Sciatic nerve (tissue), 2 donors: ENCODE measurements at places on chromosomes 7 and 10. TPM values are rescaled to one million over a fixed set of nuclear protein-coding genes. Genes with fewer than 3 reads are reported as not detected.

GRCh38 chr7:140678816-140679130 lies 6.0 kb downstream of the ADCK2 start:
- no peak for DNase-seq

GRCh38 chr7:98196706-98197605 lies 14.3 kb upstream of the BHLHA15 start:
- DNase-seq = no peak

- no peak for DNase-seq
Measured at GRCh38 chr7:20306180-20306946, 24.3 kb upstream of the ITGB8 start.

GRCh38 chr7:38679419-38679818 lies 48.2 kb upstream of the AMPH start:
- no peak for DNase-seq

DNA sequence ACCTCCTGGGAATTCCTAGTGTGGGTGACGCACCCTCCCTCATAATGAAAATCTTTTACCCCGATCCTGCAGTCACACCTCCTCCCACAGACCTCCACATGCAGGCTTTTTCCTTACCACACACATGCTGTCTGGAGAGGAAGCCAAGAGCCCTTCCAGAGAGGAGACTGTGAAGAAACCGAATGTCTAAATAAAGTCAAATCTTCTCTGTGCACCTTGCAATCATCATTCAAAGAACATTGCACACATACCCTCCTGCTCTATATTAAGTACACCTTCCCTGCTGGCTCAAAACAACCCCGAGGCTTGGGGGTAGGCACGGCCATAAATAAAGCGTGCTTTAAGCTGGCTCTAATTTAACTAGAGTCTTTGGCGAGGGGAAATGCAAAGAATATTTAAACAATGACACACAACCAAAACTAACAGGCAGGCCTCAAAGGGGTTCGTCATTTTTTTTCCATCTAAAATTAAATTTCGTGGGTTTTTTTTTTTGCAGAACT lies 34.9 kb downstream of the CALML3 start:
- no peak for DNase-seq

DNA sequence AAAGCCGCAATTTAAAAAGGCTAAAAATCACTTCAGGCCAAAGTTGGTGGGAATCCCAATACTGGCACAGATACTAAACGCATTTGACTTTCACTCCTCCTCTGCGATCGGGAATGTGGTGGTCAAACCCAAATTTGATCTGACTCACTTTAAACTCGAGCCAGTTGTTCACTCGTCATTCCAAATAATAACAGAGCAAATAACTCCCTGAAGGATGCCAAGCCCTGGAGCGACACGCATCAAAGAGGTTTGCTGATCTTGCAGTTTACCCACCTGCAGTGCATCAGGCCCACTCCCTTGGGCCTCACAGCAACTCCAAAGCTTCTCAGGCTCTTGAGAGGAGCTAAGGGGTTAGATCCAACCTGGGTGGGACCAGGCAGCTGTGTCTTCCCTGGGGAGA lies 12.2 kb downstream of the PTN start:
- no peak for DNase-seq

- DNase-seq = no peak
Measured at GRCh38 chr7:90669492-90669891, 73.4 kb downstream of the CDK14 start.

DNA sequence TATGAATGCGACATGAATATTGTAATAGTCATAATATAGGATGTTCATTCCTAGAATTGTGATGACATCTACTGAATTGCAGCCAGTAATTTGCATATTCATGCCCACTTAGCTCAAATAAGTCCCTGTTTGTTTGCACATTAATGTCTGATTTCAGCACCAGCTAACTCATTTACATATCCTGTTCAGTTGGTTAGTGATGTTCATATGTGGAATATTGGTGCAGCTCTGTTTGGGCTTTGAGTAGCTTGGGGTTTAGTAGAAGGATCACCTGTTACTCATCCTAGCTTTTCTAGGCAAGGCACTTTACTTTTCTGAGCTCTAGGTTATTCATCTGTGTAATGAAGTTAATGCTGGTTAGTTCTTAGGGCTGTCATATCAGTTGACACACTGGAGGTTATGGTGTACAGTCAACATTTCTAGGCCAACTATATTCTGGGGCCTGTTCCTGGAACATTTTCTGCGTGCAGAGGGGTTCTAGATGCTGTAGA lies 238.4 kb downstream of the EXOC4 start:
- DNase-seq = no peak

DNA sequence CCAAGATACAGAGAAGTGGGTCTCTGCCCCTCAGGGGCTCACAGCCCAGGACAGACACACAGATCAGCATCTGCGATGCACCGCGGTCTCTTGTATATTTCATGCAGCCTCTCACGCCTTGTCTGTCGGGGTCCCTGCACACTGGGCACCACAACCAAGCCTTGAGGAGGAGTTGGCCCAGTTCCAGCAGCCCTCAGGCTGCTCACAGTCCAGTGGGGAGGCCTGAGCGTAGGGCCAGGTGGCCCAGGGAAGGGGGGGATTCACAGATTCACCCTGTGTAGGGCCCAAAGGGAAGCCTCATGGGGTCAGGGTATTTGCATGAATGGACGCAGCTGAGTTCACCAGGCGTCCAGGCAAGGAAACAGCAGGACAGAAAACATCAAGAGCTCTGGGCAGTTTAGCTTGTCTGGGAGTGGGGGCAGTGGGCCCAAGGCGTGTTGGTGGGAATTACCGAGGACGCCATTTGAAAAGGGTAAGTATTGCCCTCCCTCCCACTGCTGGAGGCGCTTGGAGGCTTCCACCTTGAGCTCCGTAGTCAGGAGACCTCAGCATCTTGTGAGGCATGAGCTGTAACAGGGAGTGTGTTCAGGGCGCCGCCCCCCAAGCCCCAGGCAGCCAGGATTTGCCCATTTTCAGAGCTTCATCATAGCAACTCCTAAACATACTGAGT lies 129.1 kb upstream of the CHST15 start:
- peak; percentile 56 for DNase-seq

DNA sequence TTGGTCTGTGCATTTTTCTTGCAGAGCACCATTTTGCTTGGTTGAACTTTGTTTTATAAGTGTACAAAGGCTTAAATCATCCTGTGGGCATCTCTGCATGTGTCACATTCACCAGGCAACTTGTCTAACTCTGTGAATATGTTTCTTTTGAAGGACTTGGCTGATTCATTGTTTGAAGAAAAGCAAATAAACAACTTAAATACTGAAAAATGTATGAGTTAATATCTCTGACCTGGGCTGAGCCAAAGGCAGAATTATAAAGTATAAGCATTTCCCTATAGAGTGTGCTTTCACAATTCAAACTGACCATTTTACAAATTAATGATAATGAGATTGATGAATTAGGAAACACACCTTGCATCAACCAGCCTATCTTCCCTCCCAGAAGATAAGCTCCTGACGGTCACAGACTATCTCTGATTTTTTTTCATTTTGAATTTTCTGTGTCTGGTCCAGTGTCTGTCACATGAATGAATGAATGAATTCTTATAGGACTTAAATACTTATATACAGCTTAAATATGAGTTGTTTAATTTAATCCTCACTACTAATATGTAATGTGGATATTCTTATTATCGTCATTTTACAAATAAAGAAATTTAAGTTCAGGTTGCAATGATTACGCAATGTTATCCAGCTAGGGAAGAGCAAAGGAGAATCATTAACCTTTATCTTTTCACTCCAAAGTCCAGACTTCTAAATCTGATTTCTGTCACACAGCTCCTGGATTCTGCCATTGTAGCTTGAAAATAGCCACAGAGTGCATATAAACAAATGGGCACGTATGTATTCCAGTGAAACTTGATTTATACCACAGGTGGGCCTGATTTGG lies 182.0 kb upstream of the PHYHIPL start:
- no peak for DNase-seq

GRCh38 chr10:110843031-110843430 lies 28.7 kb upstream of the PDCD4 start:
- no peak for DNase-seq

DNA sequence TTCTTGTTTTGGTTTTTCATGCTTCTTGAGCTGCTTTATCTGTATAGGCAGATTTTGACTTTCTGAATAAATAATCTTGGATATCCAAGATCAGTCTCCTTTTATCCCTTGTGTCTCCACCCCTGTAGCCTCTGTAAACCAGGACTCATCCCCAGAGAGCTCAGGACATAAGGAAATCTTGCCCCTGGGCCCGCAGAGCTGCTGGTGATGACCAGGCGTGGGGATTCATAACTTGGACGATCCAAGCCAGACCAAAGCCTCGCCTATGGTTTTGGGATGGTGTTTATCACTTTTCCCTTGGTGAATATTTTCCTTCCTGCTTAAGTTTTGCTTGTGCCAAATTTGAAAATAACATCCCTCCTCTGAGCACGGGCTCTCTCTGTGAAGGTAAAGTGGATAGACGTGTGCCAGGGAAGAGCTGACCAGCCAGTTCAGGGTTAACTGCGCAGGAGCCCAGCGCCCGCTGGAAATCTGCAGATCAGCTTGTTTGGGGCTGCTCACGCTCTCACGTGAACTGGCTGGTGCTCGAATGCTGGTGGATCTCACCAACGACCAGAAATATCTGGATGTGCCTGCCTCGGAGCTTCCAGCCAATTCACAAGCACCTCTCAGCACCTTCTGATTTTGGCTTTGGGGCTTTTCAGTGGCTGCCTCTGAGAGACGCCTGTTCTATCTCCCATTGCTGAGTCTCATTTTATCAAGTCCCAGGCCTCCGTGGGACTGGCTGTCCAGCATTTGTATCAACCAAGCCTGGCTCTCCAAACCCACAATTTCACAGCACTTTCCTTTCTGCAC lies 132.1 kb upstream of the BTBD16 start:
- DNase-seq = no peak

DNA sequence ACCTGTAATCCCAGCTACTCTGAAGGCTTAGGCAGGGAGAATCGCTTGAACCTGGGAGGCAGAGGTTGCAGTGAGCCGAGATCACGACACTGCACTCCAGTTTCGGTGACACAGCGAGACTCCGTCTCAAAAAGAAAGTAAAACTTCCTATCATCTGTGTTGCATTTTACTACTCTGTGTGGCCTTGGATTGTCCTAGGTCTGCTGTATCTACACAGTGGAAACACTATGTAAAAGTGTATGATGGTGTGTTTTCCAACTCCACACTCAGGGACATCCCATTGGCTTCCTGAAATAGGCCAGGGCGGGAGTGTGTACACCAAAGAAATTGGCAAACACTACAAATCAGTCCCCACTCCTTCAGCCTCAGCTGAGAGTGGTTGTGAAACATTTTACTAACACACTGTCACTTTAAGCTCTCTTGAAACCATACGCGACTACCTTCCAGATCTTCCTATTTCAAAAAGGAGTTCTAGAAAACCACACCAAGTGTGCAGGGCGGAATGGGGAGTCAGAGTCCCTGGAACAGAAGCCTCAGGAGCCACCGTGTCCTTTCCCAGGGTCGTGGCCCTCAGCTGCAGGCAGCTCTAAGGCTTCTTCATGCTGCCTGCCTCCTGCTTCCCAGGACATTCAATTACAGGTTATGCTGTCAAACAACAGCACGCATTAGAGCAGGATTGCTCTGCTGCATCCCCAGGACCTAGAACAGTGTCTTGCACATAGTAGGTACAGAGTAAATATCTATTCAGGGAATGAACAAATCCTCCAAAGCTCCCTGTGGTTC lies 275.4 kb downstream of the PARD3 start:
- DNase-seq = no peak

GRCh38 chr10:123706236-123706635 lies 40.1 kb downstream of the GPR26 start:
- no peak for DNase-seq

- no peak for DNase-seq
Measured at GRCh38 chr10:34491678-34492077, 323.4 kb downstream of the PARD3 start.

- peak; percentile 52 for DNase-seq
Measured at GRCh38 chr7:151432658-151433521, 7.1 kb downstream of the CRYGN start.

DNA sequence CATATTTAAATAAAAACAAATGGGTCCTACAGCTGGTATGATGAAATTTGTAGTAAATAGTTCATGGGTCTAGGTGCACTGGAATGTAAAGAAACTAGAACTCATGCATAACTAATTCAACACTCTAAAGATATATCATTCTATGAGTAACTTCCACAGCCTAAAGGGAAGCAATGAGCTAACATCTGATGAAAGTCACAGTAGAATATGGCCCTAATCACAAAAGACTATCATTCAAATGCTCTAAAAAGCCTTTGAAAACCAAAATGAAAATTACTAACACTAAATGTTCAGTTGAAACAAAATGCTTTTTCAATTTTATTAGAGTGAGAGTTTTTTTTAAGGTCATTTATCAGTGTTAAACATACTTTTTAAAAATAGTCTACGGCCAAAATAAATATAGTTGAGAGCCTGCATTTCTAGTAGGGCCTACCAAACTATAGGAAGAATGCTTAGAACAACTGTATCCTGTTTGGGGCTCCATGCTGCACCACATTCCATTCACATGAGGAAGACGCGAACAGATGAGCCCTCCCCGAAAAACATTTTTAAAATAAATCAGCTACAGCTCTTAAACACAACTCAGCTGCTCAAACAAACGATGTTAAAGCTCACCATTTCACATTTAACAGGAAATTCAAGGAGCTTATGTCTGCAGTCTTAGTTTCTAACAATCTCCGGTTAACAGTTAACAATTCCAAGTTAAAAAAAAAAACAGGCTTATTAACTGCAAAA lies 134.5 kb downstream of the NRBF2 start:
- DNase-seq = no peak

Gene CFAP43
- 0.98 TPM for total RNA-seq

Gene OR2A12
- not detected for total RNA-seq

Gene ALKBH4
- total RNA-seq = 8.6 TPM

Gene KCNH2
- total RNA-seq = 3.2 TPM

Gene ZMIZ2
- total RNA-seq = 92.7 TPM

Gene PSPH
- 11.5 TPM for total RNA-seq

Gene HOXA13
- total RNA-seq = 0.18 TPM

Gene HYAL4
- total RNA-seq = not detected

Gene SLC35B4
- 14.1 TPM for total RNA-seq

Gene DNAJC1
- total RNA-seq = 26.4 TPM

Gene LRRTM3
- total RNA-seq = 0.31 TPM

Gene TRIM56
- 47.1 TPM for total RNA-seq

Gene MYO1G
- total RNA-seq = 8.8 TPM

Gene TAS2R3
- total RNA-seq = 6.1 TPM

Gene RGR
- 2.4 TPM for total RNA-seq

Gene SLC25A13
- total RNA-seq = 33.5 TPM
